ENCODE measurements at places on chromosomes 7 and 10. TPM values are rescaled to one million over a fixed set of nuclear protein-coding genes. Genes with fewer than 3 reads are reported as not detected.

GRCh38 chr10:114163062-114163461, 10.9 kb downstream of the CCDC186 start:
- H3K27me3 ChIP-seq, result no peaks in the 10 kb centered on the region
- H3K4me1 ChIP-seq, result peaks cover 29% of the 10 kb centered on the region
- peak overlapping the region; percentile 86 for H3K27ac ChIP-seq
- peaks cover 10% of the 10 kb centered on the region for H3K36me3 ChIP-seq
- H3K4me3 ChIP-seq, result no peak overlapping the region

DNA sequence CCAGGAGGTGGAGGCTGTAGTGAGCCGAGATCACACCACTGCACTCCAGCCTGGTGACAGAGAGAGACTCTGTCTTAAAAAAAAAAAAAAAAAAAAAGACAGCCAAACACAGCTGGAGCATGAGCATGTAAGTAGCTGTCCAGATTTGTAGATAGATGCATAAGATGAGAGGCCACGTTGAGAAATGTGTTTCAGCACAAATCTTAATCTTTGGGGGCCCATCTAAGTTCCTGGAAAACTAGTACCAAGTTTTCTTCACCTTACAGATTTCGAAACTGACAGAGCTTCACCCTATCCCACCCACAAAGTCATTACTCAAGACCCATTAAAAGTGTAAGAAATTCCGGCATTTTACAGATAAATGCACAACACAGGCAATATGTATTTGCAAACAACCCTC, 208.2 kb downstream of the PARD3 start:
- no peak overlapping the region for H3K27ac ChIP-seq
- H3K27me3 ChIP-seq, result no peaks in the 10 kb centered on the region
- no peaks in the 10 kb centered on the region for H3K36me3 ChIP-seq
- peaks cover 17% of the 10 kb centered on the region for H3K4me1 ChIP-seq

C10orf143 gene
- 2.6 TPM for total RNA-seq

CALML3 gene
- not detected for total RNA-seq
